Activated CD4-positive, alpha-beta T cell treated with anti-CD3 and anti-CD28 coated beads, Interleukin-2, amount 50 U/mL, for 4 hours (primary cell): ENCODE measurements at places on chromosomes 1 and 21.

- no peak for DNase-seq
Measured at GRCh38 chr1:25563330-25564215, 20.2 kb downstream of the LDLRAP1 start.

DNA sequence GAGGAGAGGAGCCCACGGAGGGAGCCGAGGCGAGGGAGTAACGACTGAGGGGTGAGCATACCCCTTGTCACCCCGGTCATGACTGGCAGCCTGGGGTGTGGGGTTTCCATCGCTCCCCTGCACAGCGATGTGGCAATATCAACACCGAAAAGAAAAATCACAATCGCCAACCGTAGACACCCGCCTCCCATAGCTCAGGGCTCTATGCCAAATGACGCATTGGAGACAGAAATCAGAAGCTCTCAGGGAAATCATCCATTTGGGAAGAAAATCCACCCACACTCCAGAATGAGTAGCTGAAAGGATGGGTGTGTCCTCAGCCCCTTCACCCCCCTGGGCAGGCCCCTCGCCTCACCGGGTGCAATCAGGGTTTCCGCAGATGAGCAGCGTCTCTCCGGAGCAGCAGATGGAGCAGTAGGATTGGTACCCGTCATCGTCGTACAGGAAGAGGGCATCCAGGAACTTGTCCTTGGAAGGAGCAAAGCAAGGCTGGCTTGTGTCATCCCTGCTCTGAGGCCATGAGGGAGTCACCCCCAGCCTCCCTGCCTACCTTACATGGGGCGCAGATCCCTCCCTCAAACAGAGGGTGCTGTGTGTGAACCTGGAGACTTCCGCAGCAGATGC, 2.5 kb downstream of the DNMT3L start:
- no peak for DNase-seq

GRCh38 chr21:42133131-42133530, 62.0 kb downstream of the UMODL1 start:
- no peak for DNase-seq

- peak; percentile 42 for DNase-seq
Measured at GRCh38 chr21:42063571-42064521, 7.3 kb upstream of the UMODL1 start.

GRCh38 chr1:85048296-85049064, at the start of gene MCOLN3:
MCOLN3 (minus strand) TSS chr1:85048500; CDS start chr1:85045360, 3,140 bp downstream.
- peak; percentile 40 for DNase-seq

- DNase-seq = no peak
Measured at GRCh38 chr1:175137369-175137768, 55.2 kb downstream of the KIAA0040 start.

DNA sequence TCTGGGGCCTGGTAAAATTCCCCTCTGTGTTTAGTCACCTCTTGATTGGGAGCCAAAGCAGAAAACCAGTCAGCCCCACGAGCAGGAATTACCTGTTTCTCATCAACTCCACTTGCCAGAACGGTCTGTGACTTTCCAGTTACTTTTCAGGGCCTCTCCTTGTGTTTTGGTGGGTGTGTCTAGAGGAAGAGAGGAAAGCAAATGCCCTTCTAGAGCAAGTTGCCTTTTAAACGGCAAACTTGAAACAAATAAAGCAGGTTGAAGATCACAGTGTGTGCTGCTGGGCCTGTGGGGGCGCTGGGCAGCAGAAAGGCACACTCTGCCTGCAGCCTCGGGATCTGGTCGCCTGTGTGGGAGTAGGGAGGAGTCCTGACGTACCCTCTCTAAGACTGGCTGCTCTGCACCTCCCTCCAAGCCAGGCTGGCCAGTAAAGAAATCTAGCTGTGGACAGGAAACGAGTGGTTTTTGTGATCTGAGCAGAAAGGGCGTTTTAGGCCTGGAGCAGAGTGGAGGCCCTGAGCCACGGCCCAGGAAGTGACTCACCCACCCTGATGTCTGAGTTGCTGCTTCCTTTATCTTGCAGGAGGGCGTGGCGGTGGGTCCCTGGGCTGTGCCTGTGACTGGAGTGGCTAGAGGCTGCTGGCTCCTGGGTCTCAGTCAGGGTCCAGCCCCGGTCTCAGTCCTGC, 11.1 kb upstream of the S100A11 start:
- peak; percentile 78 for DNase-seq

DNA sequence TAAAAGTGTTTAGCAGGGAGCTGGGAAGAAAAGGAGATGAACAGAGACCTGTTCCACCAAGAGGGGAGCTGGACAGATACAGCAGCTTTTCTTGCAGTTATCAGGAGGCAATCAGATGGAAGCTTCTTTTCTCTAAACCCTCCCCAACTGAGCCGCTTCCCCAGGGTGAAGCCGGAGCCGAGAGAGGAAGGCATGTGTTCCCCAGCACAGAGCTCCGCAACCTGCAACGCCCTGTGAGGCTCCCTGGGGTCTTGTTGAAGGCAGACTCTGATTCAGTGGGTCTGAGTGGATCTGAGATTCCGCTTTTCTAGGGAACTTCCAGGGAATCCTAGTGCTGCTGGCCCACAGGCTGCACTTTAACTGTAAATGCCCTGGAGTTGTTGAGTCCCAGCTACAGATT, 139.1 kb upstream of the COA6 start:
- DNase-seq = no peak

- DNase-seq = no peak
Measured at GRCh38 chr21:44666401-44667320, at the start of gene KRTAP12-2. KRTAP12-2 (minus strand) TSS chr21:44666927; CDS start chr21:44666886, 41 bp downstream.

DNA sequence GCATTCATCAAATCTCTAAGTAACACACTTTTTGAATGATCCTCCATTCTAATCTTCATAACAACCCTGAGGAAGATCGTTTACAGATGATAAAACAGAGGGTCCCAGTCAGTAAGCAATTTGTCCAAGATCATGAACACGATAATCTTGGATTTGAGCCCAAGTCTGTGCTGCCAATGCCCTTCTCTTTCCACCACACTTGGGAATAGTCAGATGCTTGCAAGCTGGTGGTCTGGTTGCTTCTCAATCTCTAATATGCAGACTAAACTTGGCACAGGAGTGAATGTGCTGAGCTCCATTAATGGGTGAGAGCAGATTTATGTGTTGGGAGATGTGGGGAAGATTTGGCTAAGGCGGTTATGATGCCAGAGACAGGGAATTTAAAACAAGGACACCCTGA, 430.6 kb upstream of the DAB1 start:
- no peak for DNase-seq

DNA sequence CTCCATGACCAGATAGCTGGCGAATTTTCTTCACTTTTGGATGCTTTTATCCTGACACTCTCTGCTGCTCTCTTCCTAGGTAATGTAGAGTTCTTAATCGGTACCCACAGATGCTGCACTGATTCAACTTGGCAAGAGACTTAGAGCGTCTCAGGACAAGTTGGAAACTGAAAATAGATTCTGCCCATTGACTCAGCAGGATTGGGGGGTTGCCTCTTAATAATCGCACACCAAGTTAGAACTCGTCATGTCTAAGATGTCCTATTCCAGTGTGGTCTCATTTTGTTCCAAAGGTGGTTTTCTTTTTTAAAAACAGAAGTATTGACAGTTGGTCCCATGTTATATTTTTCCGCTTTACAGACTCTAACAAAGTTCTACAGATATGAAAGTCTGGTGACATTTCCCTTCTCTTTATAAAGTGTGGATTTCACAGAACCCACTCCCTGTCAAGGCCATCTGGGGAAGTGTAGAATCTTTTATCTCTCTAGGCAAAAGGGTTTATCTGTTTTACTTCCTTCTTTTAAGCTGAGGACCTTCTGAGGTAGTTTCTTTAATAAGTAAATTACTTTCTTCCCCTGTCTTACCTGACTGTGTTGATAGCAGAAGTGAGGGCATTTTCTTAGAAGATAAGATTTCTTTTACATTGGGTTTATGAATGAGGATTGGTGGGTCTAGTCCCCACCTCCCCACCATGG, 12.1 kb upstream of the DIPK1A start:
- DNase-seq = no peak
